ENCODE measurements at places on chromosomes 2 and 18.
A peak's percentile ranks its signal among the peaks of the same experiment; 100 is the strongest.

- no peak for DNase-seq
Observed at GRCh38 chr2:30441023-30441422, 6.0 kb upstream of the LCLAT1 start.

- no peak for DNase-seq
Observed at GRCh38 chr18:13279181-13280069, 60.9 kb downstream of the LDLRAD4 start.

GRCh38 chr2:47087051-47087450 lies 68.1 kb downstream of the STPG4 start:
- DNase-seq = no peak

- DNase-seq = no peak
Observed at GRCh38 chr2:33298233-33298632, 178.2 kb upstream of the RASGRP3 start.

DNA sequence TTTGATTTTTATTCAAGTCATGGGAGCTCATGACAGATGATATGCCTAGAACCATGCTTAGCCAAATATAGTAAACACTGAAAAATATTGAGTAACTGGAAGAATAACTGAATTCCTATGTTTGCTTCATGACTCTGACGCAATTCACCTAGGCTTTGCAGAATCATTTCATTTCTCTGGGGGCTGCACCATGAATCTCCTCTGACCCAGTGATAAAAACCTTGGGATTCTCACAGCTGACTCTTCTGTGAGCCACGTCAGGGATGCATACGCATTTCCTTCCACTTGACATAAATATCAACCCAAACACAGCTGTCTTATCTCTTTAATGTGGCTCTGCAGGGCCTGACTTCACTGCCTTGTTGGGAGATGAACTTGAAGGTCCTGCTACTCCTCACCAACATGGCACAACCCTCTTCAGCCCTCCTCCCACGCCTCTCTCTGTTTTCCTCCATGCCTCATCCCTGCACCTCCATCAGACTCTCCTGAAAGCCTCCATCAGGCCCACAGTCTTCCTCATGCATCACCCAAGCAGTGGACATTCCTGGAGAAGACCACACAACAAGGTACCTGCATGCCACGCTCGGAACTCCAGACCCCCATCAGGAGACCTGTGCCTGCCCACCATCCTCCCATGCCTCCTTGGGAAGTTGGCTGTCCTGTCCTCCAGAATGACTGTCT lies 29.8 kb downstream of the COL6A3 start:
- DNase-seq = no peak

DNA sequence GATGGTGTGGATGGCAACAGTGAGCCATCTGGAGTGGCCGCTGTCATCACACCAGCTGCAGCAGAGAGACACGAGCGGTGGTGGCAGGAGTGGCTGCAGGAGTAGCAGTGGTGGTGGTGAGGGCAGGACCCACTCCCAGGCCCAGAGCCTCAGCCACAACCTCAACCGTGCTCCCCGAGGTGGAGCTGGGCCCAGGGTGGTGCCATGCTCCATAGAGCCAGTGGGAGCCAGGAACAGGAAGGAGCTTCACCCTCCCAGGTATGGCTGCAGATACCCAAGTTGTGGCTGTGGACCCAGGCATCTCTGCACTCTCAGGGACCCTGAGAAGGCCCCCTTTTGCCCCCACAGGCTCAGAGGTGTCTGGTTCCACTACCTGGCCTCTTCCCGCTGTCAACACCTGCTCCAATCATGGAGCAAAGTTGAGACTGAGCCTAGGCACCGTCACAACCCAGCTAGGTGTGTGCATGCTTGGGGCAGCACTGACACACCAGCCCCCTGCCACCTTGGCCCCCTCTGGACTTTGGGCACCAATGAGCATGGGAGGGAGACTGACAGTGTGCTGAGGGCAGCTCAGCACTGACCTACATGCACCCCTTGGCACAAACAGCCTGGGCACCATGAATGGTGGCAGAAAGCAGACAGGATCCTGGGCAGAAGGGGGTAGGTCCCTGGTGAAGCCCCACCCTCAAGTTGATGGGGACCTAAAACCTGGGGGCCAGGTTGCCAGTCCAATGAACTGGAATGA lies 188.9 kb downstream of the NDUFA10 start:
- no peak for DNase-seq

- no peak for DNase-seq
Observed at GRCh38 chr18:59308938-59309260, 9.6 kb downstream of the CPLX4 start.

GRCh38 chr2:35099342-35099741 lies 1256.2 kb upstream of the CRIM1 start:
- DNase-seq = no peak

GRCh38 chr2:139813340-139813739 lies 1033.2 kb upstream of the NXPH2 start:
- no peak for DNase-seq

- DNase-seq = no peak
Observed at GRCh38 chr18:37297106-37297505, 268.5 kb downstream of the CELF4 start.

- no peak for DNase-seq
Observed at GRCh38 chr2:221439761-221440479, 132.2 kb downstream of the EPHA4 start.

DNA sequence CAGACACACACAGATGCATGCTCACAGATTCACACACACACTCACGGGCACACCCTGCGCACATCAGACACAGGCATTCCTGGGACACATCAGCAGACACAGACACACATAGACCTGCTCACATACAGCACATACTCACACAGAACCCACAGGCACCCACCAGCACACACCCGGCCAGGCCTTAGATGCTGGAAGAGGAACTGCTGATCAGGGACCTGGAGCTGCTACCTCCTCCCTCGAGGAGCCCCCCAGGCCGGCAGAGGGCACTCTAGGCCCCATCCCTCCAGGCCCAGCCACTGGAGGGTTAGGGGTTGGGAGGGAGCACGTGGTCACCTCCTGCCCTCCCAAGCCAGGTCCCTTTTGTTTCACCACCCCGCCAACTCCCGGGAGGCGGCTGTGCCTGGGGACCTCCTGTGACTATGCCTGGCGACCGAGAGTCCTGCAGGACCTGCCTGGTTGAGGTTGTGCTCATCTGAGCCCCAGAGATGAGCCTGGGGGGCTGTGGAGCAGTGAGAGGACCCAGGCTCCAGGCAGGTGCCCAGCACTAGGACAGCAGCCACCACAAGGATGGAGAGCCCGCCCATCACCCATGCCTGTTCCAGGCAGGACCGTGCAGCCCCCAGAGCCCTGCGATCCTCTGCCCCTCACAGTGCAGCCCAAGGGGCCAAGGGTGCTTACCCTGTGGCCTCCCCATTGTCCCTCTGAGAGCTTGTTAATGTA lies 21.0 kb upstream of the PTMA start:
- DNase-seq = peak; percentile 40

DNA sequence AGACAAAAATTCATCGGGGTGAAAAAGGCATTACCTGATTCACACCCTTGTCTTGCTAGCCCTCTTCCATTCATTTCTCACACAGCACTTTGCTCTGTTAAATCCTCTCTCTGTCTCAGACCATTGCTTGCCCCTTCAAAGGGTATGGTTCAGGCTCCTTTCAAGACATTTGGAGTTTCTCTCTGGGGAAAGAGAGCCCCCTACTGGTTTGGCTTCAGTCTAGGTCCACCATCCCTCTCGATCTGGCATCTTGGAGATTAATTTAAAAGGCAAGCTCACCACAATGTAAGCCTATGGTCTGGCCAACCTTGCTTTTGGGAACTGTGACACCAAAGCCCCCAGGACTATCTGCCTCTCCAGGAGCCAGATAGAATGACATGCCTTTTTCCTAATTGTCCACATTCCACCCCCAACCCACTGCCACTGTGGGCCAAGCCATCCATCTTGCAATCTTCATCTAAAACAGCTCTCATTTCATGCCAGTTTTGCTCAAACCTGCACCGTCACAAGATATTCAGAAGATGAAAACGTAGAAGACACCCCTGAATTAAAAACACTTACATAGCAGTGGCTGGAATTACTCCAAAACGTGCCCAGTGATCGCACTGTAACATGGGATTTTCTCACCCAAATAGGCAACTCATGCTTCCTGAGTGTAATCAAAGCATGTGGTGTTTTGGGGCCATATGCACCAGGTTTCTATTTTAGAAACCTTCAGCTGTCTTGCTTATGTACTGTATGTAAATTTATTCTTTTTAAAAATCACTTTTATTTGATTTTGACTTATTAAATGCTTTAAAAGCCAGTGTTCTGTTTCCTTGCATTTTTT lies 93.9 kb downstream of the FARSB start:
- DNase-seq = no peak

- no peak for DNase-seq
Observed at GRCh38 chr2:52289741-52290140, 1257.8 kb upstream of the NRXN1 start.

DNA sequence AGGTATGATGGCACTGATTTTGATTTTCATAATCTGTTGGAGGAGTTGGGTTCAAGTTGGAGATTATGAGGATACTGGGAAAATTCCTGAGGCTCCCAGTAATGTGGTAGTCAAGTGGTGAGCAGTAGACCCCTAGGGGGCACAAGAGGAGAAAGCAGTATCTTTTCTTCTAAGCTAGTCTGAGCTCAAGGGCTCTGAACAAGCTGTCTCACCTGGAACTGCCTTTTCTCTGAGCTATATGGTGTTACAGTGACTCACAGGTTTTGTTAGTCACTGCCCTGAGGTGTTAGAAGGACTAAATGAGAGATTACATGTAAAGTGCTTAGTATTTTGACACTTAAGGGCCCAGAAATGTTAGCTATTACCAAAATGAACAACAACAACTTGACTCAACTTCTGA lies 42.2 kb downstream of the CD302 start:
- no peak for DNase-seq

DNA sequence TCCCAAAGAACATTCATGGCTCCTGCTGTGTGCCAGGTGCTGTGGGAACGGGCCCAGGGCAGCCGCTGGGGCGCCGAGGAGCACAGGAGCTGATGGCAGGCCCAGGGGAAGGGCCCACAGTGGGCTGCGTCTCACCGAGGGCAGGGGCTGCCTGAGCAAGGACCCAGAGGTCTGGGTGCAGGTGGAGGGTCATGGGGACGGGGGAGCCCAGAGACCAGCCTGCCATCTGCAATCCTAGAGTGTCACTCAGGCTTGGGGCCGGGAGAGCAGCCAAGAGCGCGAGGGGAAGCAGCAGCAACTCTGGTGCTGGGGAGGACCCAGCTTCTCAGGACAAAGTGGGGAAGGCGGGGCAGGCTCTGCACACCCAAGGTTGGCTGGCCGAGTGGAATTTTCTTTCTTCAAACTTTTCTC lies 207.4 kb downstream of the HDAC4 start:
- DNase-seq = no peak

DNA sequence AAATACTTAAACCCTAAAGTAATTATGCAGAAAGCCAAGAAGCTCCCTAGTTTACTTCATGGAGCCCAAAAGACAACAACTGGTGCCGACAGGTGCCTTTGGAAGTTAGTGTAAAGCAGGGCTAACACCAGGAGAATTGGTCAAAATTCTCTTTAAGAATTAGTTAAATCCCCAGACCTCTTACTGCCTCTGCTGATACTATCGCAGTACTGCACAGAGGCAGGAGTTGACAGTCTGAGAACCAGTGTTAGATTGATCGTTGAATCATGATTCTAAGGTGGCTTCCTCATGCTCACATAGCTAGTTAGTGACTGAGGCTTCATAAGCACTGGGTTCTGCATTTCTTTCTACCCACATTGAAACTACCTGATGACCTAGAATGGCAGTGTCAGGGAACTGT lies 445.0 kb downstream of the XIRP2 start:
- no peak for DNase-seq

- DNase-seq = no peak
Observed at GRCh38 chr2:218746960-218747359, 35.0 kb upstream of the CYP27A1 start.

DNA sequence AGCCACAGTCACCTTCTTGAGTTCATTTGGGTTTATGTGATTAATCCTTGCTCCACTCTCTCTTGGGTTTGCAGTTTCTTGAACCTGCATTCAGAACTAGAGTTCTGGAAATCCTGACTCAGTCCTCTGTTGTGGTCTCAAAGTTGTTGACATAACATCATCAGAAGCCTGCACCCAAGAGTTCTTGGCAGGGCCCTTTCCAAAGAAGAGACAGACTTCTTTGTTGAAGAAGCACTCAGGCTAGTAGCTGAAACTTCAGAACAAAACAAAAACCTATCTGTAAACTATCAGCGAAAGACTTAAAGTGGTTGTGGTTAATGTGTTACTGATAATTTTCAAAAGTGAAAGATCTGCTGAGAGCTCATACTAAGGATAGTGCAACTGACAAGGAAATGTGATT lies 120.8 kb downstream of the FAM168B start:
- no peak for DNase-seq

DNA sequence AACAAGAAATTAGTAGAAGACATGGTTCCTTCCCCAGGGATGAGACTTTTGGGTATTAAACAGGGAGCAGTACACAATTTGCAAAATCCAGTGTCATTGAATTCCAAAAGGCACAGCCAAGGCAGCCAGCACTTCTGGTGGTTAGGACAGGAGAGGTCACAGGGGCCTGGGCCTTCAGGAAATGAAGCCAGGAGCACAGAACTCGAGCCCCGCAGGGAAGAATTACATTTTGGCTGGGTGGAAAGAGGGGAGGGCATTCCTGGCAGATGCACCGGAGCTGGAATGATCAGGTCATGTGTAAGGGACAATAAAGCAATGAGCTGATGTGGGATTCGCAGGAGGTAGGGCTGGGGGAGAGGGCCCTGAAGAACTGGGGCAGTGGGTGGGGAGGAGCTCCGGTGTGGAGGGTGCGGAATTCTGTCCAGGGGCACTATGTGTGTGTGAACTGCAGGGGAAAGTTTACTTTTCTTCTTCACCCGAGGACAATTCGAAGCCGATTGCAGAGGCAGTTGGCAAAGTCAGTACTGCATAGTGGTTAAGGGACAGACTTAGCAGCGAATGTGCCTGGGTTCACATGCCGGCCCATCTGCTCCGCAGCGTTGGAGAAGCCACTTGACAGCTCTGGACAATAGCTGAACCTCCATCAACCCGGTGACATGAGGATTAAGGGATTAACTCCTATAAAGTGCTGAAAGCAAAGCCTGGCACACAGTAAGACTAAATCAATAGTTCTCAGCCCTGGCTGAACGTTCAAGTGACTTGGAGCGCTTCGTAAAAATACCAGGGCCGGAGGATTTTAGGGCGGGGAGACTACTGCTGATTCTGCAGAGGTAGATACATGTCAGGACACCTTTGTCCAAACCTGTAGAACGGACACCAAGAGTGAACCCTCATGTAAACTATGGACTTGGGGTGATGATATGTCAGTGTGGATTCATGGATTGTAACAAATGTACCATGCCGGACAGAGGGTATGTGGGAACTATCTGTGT lies 36.4 kb downstream of the ALPK2 start:
- no peak for DNase-seq
